ENCODE measurements at places on chromosomes 13 and 19.
A peak's percentile ranks its signal among the peaks of the same experiment; 100 is the strongest.

DNA sequence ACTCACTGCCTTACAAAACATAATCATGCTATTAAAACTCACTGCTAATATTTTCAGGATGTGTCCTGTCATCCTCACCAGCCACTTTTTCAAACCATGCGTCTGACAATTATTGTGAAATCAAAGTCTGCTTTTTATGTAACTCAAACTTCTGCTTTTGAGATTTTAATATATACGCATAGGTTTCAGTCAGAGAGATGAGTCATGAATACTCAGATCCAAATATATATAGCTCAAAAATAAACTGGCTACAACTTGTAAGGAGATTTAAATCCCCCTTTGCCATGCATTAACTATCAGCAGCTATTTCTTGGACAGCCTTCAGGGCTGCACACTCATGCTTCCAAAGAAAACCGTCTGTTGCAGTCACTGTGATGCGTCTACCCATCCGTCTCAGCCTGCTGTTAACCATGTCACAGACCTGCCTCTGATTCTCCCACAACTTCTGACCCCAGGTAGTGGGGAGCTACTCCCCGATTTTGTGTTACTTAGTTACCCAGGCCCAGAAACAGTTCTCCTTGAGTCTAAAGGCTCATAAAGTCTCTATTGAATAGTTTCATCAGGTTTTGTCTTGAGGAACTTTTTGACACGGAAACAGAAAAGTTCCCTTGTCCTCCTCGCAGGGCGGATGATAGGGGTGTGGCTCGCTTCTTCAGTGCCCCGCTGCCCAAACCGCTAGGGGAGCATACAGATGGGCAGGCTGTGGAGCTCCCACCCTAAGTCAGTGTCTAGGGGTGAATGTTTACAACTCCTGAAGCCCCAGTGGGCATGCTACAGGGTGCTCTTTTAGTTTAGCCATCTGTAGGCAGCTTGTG is 33.8 kb upstream of the SGCG start:
- DNase-seq, result no peak

- no peak for DNase-seq
These were observed 2.8 kb downstream of the S1PR5 start for GRCh38 chr19:10514211-10515145.

DNA sequence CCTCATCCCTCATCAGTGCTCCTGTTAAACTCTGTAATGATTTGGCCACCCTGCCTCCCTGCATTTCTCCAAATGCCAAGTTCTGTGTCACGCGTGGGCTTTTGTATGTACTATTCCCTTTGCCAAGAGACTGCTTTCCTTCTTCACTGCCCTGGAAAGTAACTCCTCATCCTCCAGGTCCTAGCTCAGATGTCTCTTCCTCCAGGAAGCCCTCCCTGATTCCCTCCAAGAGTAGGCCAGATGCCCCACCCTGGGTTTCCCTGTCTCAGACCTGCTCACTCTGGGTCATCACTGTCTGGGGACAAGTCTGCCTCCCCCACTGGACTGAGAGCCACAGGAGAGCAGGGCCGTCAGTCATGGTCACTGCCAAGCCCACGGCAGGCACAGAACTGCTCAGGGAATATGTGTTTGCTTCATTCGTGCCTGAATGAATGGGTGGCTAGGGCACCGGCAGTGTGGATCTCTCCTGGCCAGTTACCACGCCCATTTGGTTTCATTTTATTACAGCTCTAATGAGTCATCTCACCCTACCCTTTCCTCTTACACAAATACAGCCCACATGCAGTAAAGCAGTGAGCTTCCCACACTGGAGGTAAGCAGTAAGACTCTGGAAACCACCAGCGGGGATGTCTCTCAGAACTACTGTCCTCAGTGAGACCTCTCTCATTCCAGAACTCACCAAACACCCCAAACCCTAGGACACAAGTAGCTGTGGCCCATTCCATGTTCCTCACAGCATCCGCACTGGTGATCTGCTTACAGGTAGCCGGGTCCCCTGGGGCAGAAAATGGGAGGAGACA is 12.1 kb upstream of the GPR4 start:
- DNase-seq, result peak; percentile 91

GRCh38 chr19:58279042-58279924 is 528 bp downstream of the ZNF8 start:
- DNase-seq, result peak; percentile 16

- DNase-seq, result peak; percentile 9
These were observed 431.4 kb downstream of the TBC1D4 start for GRCh38 chr13:75050419-75051046.

DNA sequence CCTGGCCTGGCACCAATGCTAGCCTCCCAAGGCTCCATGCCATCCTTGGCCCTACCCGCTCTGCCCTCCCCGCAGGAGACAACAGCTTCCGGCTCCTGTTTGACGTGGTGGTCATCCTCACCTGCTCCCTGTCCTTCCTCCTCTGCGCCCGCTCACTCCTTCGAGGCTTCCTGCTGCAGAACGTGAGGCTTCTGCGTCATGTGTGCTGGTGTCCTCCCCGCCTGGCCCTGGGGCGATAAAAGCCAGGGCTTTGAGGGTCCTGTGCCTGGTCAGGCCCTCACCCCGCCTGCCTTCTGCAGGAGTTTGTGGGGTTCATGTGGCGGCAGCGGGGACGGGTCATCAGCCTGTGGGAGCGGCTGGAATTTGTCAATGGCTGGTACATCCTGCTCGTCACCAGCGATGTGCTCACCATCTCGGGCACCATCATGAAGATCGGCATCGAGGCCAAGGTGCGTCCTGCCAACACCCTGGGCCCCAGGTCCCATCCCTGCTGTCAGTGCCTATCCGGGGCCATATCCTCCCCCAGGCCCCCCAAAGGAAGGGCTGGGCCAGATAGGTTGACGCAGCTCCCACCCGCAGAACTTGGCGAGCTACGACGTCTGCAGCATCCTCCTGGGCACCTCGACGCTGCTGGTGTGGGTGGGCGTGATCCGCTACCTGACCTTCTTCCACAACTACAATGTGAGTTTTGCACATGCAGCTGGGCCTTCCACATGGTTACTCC is 6.3 kb downstream of the MCOLN1 start:
- no peak for DNase-seq

- DNase-seq, result no peak
These were observed 69.8 kb downstream of the SIAH3 start for GRCh38 chr13:45781553-45782326.

DNA sequence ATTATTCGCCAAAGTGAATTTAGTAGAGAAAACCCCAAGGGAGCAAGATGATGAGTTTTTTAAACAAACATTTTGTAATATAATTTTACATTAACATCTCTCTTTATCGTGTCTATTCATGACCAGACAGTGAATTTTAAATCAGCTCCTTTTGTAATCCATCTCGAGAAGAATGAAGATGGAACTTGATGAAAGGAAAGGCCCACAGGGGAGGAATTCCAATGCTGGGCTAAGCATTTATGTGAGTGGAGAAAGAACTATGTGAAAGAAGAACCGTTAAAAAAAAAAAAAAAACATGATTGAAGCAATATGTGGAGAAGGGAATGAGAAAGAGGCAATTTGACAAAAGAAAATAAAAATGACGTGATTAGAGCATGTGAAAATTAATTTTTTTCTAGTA is 170.6 kb downstream of the KCTD12 start:
- no peak for DNase-seq

DNA sequence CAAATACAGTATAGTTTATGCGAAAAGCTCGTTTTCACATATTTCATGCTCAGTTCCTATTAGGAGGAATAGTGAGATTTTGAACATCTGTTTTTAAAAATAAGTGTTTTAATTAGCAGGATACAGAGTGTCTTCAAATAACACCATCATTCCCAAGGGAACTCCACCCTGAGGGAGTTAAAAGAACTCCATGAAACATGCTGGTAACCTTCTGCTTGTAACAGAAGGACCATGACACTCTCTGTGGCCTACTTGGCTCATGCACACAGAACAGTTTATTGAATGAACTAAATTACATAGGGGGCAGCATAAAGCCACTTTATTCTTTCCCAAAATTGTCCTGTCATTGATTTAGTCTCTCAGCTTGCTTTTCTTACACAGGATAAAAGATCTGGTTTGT is 809.5 kb upstream of the SLITRK6 start:
- DNase-seq, result no peak

Data from HFF-Myc (cell line).